ENCODE measurements at places on chromosomes 5 and 9.

DNA sequence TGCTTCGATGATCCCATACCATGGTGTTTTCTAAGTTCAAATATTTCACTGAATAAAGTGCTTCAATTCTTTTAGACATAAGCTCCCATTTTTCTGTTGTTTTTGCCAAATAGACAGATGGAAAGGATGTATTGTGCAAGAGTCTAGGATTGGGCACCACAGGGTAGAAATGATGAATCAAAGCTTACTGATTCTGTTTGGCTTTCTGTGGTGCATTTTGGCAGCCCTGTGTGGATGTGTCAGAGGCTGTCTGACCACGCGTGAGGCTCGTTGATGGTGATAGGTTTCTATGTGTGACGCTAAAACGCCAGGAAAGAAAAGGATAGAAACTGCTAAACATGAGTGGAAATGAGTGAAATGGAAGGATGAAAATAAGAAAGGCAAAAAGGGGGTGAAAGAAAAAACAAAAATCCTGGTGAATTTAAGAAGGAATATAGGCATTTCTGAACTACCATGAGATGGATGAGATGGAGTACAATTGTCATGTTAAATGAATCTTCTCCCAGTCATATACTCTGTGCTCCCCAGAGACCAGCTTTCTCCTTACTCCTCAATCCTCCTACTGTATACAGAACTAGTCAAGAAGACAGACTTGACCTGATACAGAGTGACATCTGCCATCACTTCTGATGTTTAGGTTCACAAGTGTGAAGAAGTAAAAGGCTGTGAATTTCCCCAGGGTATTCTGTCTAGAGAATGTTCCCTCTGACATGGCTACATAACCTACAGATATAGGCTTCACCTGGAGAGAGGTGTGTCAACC is 54.4 kb downstream of the ANKH start:
- DNase-seq, result no peak

DNA sequence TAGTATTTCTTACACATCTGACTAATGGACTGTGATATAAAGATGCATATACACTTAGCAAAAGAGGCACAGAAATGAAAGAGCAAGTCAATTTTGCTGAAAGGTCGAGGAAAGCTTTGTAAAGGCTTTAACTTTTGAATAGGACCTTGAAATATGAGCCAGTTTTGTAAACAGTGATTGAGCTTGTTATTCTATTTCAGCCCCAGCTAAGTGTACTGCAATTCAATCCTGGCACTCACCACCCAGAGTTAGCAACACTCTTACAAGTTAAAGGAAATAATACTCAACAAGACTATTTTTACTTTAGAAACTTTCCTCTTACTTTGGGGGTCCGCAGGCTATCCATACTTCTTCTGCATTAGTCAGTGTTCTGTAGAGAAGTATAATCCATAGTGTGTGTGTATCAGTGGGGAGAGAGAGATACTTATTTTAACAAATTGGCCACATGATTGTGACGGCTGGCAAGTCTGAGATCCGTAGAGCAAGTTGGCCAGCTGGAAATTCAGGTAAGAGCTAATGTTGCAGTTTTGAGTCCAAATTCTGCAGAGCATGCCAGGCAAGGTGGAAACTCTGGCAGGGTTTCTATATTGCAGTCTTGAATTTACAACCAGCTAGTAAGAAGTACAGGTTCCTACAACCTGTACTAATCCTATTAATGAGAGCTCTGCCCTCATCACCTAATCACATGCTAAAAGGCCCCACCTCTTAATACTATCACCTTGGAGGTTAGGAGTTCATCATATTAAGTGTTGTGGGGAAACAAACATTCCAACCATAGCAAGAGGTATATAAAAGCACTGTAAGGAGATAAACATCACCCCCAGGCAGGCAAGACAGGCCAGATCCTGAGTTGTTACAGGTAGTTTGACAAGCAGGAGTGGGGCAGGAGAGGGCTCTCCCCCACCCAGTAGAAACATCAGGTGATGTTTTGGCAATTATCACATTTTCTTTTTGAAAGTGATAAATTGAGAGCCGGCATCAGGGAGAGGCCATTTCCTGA is 33.6 kb downstream of the IL7R start:
- no peak for DNase-seq

DNA sequence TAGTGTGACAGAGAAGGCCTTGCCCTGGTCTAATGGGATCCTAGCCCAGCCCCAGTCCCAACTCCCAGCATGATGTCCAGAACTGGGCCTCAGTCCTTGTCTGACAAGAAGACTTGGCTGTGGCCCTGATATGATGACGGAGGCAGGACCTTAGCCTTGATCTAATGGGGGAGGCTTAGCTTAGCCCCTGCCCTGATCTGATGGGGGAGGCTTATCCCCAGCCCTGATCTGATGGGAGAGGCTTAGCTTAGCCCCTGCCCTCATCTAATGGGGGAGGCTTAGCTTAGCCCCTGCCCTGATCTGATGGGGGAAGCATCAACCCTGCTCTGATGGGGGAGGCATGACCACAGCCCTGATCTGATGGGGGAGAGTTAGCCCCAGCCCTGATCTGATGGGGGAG is 3.7 kb downstream of the PKN3 start:
- DNase-seq, result no peak

GRCh38 chr5:39946356-39947045 is 521.7 kb upstream of the DAB2 start:
- DNase-seq, result no peak

DNA sequence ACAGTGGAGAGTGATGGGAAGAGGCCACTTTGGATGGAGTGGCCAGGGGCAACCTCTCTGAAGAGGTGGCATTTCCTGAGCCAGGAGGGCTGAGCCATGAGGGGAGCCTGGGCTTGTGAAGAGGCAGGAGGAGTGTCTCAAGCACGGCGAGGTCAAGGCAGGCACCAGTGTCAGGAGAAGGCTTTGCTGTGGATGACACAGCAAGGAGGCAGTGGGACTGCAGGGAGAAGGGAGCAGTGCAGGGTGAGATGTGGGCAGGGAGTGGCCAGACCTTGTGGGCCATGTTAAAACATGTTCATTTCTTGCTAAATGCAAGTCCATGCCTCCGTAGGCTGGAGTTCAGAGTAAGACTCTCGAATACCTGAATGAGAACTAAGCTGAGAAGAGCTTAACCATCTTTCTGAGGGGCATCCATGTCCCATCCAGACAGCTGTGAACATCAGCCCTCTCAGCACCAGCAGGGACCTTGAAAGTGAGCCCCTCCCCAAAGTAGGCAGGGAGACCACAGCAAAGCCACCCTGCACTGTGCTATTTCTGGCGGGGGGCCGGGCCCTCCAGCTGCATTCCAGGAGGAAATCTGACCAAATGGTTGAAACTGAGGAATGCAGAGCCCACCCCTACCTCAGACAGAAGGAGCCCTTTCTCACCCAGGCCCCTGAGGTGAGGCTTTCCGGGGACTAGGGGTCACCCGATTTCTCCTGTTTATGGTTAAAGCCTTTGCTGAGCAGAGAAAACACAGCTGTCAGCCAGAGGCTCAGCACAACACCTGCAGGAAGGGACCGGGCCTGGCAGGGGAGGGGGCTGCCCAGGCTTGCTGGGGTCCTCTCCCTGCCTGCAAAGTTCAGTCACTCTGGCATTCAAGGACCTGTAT is 16.1 kb upstream of the ARSI start:
- no peak for DNase-seq

DNA sequence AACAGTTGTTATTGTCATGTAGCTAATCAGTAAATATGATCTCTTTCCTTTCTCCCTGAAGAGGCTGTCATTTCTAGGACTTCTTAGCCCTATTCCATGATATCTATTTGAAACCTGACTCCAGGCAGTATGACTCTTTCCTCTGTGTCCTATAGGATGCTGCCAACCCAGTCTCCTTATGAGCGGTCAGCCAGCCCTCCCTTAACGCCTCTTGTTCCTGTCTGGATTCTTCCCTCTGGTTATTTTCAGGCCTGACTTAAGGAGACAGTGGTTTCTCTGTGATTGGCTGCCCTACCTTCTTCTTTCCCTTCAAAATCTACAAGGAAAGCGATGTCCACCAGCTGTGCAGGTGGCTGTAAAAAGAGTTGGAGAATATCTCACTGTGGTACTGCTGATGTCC is 19.4 kb upstream of the C5orf63 start:
- DNase-seq, result no peak

DNA sequence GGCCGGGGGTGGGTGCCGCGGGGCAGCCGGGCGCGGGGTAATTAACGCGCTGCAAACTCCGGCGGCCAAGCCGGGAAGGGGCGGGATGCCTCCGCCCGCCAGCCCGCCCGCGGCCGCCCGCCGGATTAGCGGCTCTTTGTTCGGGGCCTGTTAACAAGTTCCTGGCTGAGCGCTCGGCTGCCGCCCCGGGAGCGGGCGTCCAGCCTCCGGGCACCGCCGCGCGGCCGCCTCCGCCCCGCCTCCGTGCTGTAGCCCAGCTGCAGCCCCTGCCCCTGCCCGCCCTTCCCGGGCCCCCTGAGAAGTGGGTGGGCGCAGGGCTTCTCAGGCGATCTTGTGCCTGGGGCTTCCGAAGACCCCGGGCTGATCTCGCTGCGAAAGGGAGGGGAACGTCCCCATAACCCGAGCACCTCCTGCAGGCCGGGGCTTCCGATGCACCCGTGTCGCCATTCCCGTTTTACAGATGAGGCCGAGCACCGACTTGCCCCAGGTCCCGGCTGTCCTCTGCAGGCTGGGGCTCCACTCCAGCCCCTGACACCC is 7.5 kb downstream of the UNC5A start:
- no peak for DNase-seq

DNA sequence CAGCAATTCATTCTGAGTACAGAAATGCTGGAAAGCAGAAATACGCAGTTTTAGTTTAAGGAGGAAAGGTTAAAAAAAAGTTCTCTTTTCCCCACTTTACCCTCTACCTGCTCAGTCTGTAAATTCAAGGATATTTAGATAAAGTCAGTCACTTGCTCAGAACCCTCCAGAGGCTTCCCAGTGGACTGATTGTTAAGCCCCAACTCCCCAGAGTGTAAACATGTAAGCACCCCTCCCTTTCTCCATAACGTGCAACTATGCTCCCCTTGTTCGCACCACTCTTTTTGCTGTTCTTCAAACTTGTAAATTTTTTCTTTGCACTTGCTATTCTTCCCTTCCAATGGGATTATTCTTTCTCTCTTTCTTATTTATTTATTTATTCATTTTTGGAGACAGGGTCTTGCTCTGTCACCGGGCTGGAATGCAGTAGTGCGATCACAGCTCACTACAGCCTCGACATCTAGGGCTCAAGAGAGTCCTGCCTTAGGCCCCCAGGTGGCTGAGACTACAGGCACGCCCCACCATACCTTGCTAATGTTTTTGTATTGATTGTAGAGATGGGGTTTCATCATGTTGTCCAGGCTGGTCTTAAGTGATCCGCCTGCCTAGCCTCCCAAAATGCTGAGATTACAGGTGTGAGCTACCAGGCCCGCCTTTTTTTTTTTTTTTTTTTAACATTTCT is 32.5 kb upstream of the ERBIN start:
- no peak for DNase-seq

DNA sequence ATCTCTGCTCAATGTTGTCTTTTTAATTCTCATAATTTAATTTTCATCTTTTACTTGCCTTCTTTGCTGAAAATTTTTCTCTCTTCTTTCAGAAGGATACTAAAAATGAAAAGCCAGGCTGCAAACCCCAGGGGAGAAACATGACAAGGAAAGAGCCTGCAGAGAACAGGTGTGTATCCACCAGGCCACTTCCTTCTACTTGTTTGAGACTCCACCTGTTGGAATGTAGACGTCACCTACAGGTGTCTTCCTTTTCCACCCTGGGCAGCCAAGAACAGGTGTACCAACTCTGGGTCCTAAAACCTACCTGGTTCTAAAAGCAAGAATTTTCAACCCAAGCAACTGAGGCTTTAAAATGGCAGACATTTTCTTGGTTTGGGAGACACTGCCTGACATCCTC is 166.8 kb downstream of the ATP10B start:
- no peak for DNase-seq

- no peak for DNase-seq
Measured at GRCh38 chr9:136740971-136741882, 1.5 kb downstream of the LCN10 start.
